Prostate gland (tissue), 2 donors: ENCODE measurements at places on chromosomes 5 and 9. TPM values are rescaled to one million over a fixed set of nuclear protein-coding genes. Genes with fewer than 3 reads are reported as not detected.

Gene PLAC8L1
- not detected for total RNA-seq

Gene ANKRD18B
- 3.4 TPM for total RNA-seq

Gene GPR151
- not detected for total RNA-seq

GRCh38 chr5:164153469-164154172 lies 648.2 kb downstream of the MAT2B start:
- DNase-seq: no peak

DNA sequence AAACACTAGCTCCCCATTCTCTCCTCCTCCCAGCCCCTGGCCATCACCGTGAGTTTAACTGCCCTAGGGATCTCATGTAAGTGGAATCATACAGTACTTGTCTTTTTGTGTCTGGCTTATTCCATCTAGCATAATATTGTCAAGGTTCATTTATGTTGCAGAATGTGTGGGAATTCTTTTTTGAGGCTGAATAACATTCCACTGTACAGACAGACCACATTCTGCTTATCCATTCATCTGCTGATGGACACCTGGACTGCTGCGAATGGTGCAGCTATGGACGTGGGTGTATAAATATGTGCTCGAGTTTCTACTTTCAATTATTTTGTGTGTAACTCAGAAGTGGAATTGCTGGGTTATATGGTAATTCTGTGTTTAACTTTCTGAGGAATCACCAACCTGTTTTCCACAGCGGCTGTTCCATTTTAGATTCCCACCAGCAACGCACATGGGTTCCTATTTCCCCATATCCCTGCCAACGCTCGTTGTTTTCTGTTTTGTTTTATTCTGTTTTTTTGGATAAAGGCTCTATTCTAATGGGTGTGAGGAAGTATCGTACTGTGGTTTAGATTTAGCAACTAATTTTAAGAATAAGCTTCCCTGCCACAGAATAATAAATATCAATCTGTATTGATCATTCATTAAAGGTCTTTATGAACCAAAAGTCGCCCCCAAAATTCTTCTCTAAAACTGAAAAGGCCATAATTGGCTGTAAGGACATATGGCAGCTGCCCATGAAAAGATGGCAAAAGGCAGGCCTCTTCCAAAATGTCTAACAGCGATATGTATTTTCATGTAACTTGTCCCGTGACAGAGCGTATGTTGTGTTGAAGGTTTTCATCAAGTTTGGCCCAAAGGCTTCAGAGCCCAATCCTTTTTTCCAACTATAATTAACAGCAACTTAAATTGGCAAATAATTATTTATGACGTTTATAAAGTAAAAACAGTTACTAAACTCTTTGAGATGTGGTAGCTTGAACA lies 70.3 kb downstream of the DAP start:
- no peak for DNase-seq

DNA sequence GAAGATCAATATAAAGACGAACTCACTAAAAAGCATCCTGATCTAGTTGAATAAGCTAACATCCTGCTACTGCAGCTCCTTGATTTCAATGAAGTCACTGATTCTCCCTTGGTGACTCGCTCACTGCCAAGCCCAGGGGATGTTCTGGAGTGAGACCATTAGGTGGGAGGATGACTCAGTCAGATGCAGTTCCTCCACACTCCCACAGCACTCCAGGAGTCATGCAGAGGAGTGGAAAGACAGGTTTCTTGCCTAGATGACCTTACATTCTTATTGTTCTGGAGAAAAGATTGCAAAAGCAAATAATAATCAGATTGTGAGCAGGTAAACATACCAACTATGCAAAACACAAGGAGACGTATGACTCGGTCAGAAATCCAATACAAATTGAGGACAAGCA lies 15.3 kb downstream of the GCNT4 start:
- peak; percentile 20 for DNase-seq

DNA sequence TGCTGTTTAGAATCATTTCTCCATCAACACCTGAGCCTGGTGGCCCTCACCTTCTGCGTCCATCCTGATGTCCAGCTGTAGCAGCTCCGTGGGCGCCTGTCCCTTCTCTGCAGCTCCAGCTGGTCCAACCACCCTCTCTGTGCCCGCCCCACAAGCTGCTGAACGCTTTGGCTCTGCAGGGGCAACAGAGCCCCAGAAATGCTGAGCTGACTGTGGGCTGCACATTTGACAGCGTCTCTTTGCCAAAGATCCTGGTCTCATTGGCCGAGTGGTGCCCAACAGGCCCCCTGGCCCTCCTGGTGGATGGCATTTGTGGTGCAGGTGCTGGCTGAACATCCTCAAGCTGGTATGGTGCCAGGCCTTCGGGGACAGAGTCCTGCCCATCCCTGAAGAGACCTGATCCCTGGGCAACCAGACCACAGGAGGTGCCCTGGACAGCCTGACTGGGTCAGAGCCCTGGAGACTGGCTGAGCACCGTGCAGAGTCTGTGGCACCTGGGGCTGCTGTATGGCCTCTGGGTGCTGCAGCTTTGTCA lies 25.3 kb upstream of the CEP72 start:
- DNase-seq: no peak

DNA sequence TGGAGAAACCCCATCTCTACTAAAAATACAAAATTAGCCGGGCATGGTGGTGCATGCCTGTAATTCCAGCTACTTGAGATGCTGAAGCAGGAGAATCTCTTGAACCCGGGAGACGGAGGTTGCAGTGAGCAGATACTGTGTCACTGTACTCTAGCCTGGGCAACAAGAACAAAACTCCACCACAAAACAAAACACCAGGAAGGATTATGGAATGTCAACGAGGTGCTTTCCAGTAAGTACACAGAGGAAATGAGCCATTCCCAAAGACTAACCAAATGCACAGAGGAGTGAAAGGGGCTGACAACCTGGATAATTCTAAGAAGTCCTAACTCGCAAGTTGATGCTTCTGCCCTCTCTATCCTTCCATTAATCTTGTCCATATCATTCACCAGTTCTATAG lies 126.1 kb upstream of the RETREG1 start:
- DNase-seq: no peak

GRCh38 chr5:93899026-93899600 lies 157.7 kb upstream of the POU5F2 start:
- DNase-seq: no peak

DNA sequence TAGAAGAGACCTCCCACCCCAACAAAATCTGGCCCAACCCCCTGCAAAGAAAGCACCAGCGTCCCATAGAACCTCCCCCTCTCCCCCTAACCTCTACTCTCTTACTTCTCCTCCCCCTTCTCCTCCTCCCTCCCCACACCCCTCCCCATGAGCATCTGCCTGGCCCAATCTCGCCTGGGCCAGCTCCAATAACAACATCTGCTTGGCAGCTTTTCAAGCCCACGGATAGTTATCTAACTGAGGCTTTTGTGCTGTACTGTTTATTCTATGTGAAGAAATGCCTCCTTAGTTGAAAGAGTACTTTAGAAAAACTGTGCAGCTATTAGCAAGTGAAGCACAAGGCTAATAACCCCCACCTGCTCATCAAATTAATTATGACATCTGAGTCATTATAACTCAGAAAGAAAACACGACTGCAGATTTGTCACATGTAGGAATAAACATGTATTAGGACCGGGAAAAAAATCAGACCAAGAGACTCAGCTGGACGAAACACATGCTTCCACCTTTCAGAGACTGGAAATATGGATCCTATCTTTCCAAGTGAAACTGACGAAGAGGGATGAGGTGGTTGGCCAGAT lies 42.8 kb downstream of the NFIB start:
- peak; percentile 33 for DNase-seq
